ENCODE measurements at places on chromosomes 1 and 21. TPM values are rescaled to one million over a fixed set of nuclear protein-coding genes. Genes with fewer than 3 reads are reported as not detected.

DNA sequence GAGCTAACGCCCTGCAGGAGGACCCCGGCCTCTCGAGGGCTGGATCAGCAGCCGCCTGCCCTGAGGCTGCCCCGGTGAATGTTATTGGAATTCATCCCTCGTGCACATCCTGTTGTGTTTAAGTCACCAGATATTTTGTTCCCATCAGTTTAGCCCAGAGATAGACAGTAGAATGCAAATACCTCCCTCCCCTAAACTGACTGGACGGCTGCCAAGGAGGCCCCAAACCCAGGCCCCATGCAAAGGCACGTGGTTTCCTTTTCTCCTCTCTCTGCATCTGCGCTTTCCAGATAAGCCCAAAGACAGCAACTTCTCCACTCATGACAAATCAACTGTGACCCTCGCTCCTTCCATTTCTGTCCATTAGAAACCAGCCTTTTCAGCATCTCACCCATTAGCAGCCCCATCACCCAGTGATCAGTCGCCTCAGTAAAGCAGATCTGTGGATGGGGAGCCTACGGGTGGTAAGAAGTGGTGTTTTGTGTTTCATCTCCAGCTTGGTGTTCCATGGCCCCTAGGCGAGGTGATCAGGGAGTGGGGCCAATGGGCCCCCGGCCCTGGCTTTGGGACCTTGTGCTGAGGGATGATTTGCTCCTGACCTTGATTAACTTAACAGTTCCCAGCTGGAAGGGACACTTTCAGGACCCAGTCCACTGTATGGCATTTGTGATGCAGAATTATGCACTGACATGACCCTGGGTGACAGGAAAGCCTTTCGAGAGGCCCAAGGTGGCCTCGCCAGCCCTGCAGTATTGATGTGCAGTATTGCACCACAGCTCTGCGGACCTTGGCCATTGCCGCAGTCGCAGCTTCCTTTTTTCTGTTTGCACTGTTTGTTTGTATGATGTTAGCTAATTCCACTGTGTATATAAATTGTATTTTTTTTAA, 5.2 kb downstream of the NPPA start:
- DNase-seq = peak; percentile 78
- H3K4me1 ChIP-seq = no peaks in the 10 kb centered on the region
- H3K36me3 ChIP-seq = peaks cover 8% of the 10 kb centered on the region
- H3K4me3 ChIP-seq = no peak overlapping the region
- H3K27me3 ChIP-seq = no peaks in the 10 kb centered on the region

GRCh38 chr1:88731475-88732269, 47.6 kb downstream of the PKN2 start:
- peaks cover 5% of the 10 kb centered on the region for H3K36me3 ChIP-seq
- H3K27ac ChIP-seq = no peak overlapping the region
- DNase-seq = peak; percentile 98

- no peak for DNase-seq
- no peak overlapping the region for H3K4me3 ChIP-seq
- H3K27me3 ChIP-seq = no peaks in the 10 kb centered on the region
- H3K27ac ChIP-seq = peak overlapping the region; percentile 33
Measured at GRCh38 chr1:101150670-101151069, 86.1 kb upstream of the S1PR1 start.

DNA sequence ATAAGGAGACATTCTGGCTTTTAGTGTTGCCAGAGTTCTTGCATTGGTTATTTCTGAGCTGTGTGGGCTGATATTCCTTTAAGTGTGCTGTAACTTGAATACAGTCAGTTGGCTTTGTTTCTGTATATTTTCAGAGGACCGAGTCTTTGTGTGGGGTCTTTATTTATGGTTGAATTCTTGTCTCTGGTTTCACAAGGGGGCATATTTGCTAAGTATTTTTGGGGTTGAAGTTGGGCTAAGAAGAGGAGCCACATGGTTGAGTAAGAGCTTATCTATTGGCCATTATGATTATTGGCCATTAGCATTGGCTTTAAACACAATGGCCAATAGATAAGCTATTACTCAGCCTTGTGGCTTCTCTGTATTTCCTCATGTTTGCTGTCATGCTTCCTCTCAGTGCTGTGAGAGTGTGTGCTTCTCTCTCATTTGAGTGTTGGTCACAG, 26.3 kb upstream of the PTGFR start:
- H3K36me3 ChIP-seq = no peaks in the 10 kb centered on the region
- no peak overlapping the region for H3K27ac ChIP-seq
- no peaks in the 10 kb centered on the region for H3K27me3 ChIP-seq
- no peaks in the 10 kb centered on the region for H3K4me1 ChIP-seq

DNA sequence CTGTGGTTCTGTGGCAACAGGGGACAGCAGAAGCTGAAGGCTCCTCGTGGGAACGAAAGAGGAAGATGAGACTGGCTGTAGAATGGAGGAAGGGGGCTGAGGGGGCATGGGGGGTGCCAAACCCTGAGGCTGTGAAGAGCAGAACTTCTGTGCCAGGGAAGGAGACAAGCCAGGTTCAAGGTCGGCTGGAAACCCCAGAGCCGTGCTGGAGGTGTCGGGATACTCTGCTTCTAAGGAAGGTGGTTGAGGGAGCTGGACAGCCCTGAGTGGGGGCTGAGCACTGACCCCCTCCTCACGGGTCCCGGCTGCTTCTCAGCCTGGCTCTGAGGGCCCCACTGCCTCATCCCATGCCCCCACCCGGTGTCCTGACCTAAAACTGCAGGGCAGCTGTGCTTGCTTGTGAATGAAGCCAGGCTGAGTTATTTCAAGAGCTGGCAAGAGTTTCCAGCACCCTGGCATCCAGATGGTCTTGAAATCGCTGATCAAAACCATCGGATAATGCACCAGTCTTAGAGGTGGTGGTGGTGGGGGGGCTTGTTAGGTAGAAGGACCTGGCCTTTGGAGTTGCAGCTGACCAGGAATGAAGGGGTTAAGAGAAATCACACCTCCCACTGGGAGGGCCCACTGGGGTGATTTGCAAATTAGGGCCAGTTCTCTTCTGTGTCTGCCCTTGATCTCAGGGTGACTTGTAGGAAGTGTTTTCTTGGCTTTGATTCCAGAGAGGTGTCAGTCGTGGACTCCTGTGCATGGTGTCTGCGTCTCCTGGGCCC, 218.9 kb upstream of the C1orf174 start:
- no peaks in the 10 kb centered on the region for H3K4me1 ChIP-seq

DNA sequence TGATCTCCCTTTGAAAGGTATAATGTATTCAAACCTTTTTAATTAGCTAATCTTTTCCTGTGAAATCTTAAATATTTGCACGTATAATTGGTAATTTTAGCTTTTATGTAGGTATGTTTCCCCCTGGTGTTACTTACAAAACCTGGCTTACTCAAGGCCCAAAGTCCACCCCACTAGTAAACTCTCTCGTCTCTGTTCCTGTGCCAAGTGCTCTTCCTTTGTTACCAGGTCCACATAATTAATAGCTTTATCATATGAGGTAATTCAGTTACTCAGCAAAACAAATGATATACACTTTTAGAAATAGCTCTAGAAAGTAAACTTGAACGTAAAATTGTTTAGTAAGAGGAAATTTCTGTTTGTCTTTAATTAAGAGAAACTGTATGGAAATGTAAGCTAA, 36.7 kb downstream of the NFIA start:
- H3K27me3 ChIP-seq = no peaks in the 10 kb centered on the region
- no peaks in the 10 kb centered on the region for H3K36me3 ChIP-seq
- no peak overlapping the region for H3K4me3 ChIP-seq
- no peak overlapping the region for H3K27ac ChIP-seq
- peaks cover 9% of the 10 kb centered on the region for H3K4me1 ChIP-seq

The PAQR6 gene
- 1.3 TPM for total RNA-seq

The NOTCH2NLA gene
- 45.1 TPM for total RNA-seq

GRCh38 chr1:47725000-47725473, 272.1 kb downstream of the TRABD2B start:
- DNase-seq = peak; percentile 45
- no peak overlapping the region for H3K27ac ChIP-seq
- no peak overlapping the region for H3K4me3 ChIP-seq

DNA sequence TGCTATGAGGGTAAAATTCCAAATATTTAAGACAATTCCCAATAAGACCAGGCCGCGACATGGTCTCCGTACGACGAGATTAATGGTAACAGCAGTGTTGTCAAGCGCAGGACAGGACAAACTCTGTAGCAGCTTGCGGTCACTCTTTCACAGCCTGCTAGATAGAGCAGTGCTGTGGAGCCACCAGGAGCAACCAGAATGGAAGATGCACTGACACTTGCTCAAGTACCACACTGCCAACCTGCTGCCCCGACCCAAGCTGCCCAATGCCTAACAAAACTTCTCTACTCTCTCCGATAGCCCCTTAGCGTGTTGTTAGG, 636 bp downstream of the WARS2 start:
- H3K36me3 ChIP-seq = no peaks in the 10 kb centered on the region
- H3K27me3 ChIP-seq = no peaks in the 10 kb centered on the region
- DNase-seq = no peak
- peak overlapping the region; percentile 97 for H3K27ac ChIP-seq

The KMO gene
- total RNA-seq = 6.1 TPM

DNA sequence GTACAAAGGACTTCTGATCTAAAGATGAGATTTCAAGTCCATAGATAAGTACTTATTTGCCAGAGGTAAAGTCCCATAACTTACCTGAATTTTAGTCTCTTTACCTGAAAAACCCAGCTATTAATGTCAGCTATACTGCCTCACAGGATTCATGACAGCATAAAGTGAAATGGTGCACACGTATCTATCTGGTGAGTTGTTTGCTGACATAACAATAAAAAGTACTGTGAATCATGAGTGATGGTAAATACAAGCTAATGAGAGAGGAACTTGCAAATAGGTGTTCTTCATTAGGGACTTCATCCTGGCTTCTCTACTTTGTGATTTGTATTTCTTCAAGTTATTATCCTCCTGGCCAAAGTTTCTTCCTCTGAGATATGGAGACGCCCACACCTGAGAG, 225.1 kb upstream of the C8B start:
- no peaks in the 10 kb centered on the region for H3K36me3 ChIP-seq
- no peak for DNase-seq
- no peaks in the 10 kb centered on the region for H3K4me1 ChIP-seq
- no peak overlapping the region for H3K27ac ChIP-seq
- H3K4me3 ChIP-seq = no peak overlapping the region

- no peaks in the 10 kb centered on the region for H3K36me3 ChIP-seq
- H3K4me3 ChIP-seq = no peak overlapping the region
- H3K4me1 ChIP-seq = no peaks in the 10 kb centered on the region
Measured at GRCh38 chr1:118650107-118650807, 337.9 kb downstream of the TBX15 start.

The FCRL4 gene
- total RNA-seq = not detected

The KCTD3 gene
- total RNA-seq = 22.2 TPM

- no peak overlapping the region for H3K4me3 ChIP-seq
- H3K27ac ChIP-seq = no peak overlapping the region
- H3K36me3 ChIP-seq = no peaks in the 10 kb centered on the region
- no peaks in the 10 kb centered on the region for H3K27me3 ChIP-seq
Measured at GRCh38 chr1:209926045-209926444, 12.0 kb upstream of the SYT14 start.

The LIN28A gene
- 0.80 TPM for total RNA-seq

DNA sequence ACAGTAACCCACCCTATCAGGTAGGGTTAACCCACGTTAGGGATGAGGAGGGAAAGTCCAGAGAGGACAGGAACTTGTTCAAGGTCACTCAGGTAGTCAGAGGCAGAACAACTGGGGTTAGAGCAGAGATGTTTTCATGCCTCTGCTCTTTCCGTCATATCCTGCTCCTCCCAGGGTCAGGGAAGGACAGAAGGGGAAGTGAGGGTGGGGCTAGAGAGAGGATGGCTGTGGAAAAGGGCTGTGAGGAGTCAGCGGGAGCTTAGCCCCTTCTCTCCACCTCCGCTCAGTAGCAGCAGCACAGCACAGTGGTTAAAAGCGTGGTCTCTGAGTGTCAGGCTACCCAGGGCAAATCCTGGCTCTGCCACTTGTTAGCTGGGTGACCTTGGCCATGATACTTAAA, 36.5 kb downstream of the DDX20 start:
- H3K27me3 ChIP-seq = peaks cover 5% of the 10 kb centered on the region
- no peak overlapping the region for H3K27ac ChIP-seq
- DNase-seq = no peak
- H3K4me3 ChIP-seq = no peak overlapping the region
- no peaks in the 10 kb centered on the region for H3K36me3 ChIP-seq
- peaks cover 2% of the 10 kb centered on the region for H3K4me1 ChIP-seq

DNA sequence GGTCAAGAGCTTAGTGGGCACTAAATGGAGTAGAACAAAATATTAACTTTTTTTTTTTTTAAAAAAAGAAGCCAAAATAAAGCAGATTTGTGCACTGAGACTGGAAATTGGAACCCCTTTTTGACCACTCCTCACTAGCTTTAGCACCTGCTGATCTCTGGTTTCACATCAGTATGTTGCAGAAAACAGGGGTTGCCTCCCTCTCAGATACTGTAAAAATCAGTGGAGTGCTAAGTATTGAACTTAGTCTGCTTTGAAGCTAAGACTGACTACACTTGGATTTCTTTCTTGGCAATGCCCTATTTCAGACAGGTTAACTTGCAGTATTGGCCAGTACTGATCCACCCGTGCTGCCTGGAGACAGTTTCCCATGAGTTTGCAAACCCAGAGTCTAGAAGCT, 2.7 kb upstream of the KIAA0040 start:
- H3K27ac ChIP-seq = no peak overlapping the region
- peaks cover 10% of the 10 kb centered on the region for H3K4me1 ChIP-seq
- no peak for DNase-seq

DNA sequence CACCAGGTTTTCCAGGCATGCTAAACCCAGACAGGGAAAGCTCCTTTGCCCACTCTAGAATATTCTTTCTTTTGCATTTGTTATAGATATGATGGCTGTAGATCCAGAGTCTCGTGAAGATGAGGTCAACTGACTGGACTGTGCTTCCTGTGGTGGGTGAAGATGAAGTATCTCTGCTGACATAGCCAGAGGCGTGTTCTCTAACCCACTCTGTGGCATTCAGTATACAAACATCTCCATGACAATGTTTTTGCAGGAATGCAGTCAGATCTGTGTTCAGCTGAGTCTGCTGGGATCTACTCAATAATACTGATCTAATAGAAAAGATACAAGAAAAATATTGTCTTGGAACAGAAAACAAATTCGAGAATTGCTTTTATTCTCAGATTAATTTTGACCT, 11.3 kb downstream of the RWDD2B start:
- no peaks in the 10 kb centered on the region for H3K36me3 ChIP-seq
- H3K4me3 ChIP-seq = no peak overlapping the region
- no peaks in the 10 kb centered on the region for H3K4me1 ChIP-seq
- H3K27me3 ChIP-seq = no peaks in the 10 kb centered on the region
- no peak overlapping the region for H3K27ac ChIP-seq
- no peak for DNase-seq

- DNase-seq = no peak
- no peaks in the 10 kb centered on the region for H3K27me3 ChIP-seq
- no peak overlapping the region for H3K27ac ChIP-seq
- no peaks in the 10 kb centered on the region for H3K4me1 ChIP-seq
- H3K4me3 ChIP-seq = no peak overlapping the region
- H3K36me3 ChIP-seq = peaks cover 13% of the 10 kb centered on the region
Measured at GRCh38 chr1:62210960-62211359, 16.3 kb downstream of the L1TD1 start.

- peaks cover 13% of the 10 kb centered on the region for H3K36me3 ChIP-seq
- no peak overlapping the region for H3K27ac ChIP-seq
- H3K4me1 ChIP-seq = no peaks in the 10 kb centered on the region
- H3K27me3 ChIP-seq = no peaks in the 10 kb centered on the region
Measured at GRCh38 chr1:92315766-92316599, 17.1 kb downstream of the RPAP2 start.

- DNase-seq = peak; percentile 61
- no peaks in the 10 kb centered on the region for H3K27me3 ChIP-seq
- H3K4me1 ChIP-seq = peaks cover 37% of the 10 kb centered on the region
- no peak overlapping the region for H3K4me3 ChIP-seq
Measured at GRCh38 chr1:208235982-208236761, 8.0 kb downstream of the PLXNA2 start.

The SPRR2A gene
- total RNA-seq = not detected

The MSH4 gene
- total RNA-seq = 0.34 TPM

GRCh38 chr1:94863297-94863911, 43.2 kb downstream of the SLC44A3 start:
- no peaks in the 10 kb centered on the region for H3K27me3 ChIP-seq
- DNase-seq = no peak
- H3K27ac ChIP-seq = peak overlapping the region; percentile 85
- peaks cover 19% of the 10 kb centered on the region for H3K4me1 ChIP-seq
- no peaks in the 10 kb centered on the region for H3K36me3 ChIP-seq

Measured in lung (tissue), 17 donors.